ENCODE measurements at places on chromosomes 5 and 9. TPM values are rescaled to one million over a fixed set of nuclear protein-coding genes. Genes with fewer than 3 reads are reported as not detected.

DNA sequence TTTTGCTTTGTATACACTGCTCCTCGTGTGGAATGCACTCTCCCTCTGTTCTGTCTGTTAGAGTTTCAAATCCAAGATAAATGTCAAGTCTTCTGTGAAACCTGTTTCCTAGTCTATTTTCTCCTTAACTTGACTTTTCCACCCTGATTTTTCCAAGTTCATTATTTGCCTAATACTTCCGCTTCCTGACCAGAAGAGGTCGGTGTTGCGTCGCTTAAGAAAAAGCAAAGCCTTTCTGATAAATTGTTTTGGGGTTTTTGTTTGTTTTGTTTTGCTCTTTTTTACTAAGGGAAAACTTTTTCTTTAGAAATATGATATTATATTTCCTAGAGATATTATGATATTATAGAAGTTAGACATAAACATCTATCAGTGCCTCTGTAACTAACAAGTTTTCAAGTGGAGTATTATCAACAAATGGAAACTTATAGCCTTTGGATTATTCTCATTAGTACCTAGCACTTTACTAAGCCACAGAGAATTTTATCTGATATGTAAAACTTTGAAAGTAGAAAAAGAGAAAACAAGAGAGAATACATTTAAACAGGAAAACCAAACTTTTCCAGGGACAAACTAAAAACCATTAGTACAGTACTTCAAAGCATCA is 55.8 kb downstream of the PHAX start:
- H3K27me3 ChIP-seq, result no peaks in the 10 kb centered on the region
- H3K4me3 ChIP-seq, result no peak overlapping the region
- peak; percentile 47 for DNase-seq
- no peak overlapping the region for H3K27ac ChIP-seq

DNA sequence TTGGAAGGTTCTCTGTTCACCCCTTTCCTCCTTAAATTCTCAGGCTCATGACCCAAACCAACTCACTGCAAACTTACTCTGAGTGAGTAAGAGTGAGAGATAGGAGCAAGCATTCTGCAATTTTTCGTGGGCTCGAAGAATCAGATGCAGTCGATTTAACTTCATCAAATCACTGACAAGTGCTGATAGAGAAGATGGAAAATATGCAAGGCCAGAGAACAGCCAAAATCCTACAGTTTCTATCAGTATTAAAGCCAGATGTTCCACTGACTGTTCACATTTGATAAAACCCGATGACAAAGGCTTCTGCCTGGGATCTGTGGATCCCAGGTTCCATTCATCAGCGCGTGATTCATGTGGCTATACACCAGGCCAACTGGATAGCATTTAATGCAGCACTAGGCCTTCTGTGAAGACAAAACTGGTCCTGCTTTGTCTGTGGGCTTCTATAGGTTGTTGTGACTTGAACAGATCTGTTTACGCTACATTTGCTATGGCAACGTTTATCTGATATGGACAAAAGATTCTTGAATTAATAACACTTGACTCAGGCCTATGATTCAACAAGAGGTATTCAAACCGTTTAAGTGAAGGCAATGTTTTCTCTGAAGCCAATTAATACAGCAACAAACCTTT is 251.2 kb downstream of the NFIB start:
- peak; percentile 45 for DNase-seq
- no peaks in the 10 kb centered on the region for H3K27me3 ChIP-seq
- H3K27ac ChIP-seq, result no peak overlapping the region
- no peaks in the 10 kb centered on the region for H3K36me3 ChIP-seq

The HK3 gene
- not detected for total RNA-seq

DNA sequence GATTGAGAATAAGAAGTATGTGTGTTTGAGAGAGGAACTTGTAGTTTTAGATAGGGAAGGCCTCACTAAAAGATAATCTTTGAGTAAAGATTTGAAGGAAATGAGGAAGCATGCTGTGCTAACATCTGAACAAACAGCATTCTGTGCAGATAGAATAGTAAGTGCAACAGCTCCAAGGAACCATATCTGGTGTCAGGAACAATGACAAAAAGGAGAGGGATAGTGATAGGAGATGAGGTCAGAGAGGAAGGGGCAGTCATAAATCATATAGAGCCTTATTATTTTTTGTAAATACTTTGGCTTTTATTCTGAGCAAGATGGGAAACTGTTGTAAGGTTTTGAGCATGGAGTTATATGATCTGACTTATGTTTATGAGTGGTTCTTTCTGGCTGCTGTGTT is 3.8 kb downstream of the MRPL22 start:
- H3K27me3 ChIP-seq, result no peaks in the 10 kb centered on the region
- peak overlapping the region; percentile 47 for H3K27ac ChIP-seq
- H3K36me3 ChIP-seq, result no peaks in the 10 kb centered on the region
- DNase-seq, result peak; percentile 58

The RNF183 gene
- not detected for total RNA-seq

GRCh38 chr9:98993570-98993945 is 49.9 kb downstream of the COL15A1 start:
- no peak overlapping the region for H3K4me3 ChIP-seq
- H3K4me1 ChIP-seq, result no peaks in the 10 kb centered on the region
- no peak overlapping the region for H3K27ac ChIP-seq
- no peaks in the 10 kb centered on the region for H3K27me3 ChIP-seq

Measured in endothelial cell of umbilical vein (primary cell).